Activated CD8-positive, alpha-beta memory T cell treated with anti-CD3 and anti-CD28 coated beads, Interleukin-2, amount 10 ng/mL, durations not matched to agents 7 days and 5 days (primary cell): ENCODE measurements at places on chromosomes 11 and 22.

DNA sequence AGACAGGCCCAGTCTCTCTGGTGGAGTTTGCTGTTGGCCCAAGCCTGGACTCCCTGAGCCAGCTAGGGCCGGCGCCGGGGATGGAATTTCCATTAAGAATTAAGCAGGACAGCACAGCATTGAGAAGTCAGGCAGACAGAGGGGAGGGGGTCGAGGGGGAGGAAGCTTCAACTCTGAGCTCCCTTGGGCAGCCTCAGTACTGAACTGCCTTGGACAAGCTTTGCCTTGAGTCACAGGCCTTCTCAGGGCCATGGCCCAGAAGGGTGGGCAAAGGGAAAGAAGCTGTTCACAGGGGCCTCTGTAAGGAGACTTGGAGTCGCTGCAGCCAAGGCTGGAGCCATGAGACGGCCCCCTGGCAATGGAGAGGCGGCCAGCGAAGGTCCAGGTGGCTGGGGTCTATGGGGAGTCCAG, 2.6 kb upstream of the INSC start:
- no peak for DNase-seq

- DNase-seq = no peak
Observed at GRCh38 chr11:37456746-37457145, 858.7 kb upstream of the RAG2 start.

- DNase-seq = no peak
Observed at GRCh38 chr11:113644605-113645004, 61.5 kb downstream of the TMPRSS5 start.

DNA sequence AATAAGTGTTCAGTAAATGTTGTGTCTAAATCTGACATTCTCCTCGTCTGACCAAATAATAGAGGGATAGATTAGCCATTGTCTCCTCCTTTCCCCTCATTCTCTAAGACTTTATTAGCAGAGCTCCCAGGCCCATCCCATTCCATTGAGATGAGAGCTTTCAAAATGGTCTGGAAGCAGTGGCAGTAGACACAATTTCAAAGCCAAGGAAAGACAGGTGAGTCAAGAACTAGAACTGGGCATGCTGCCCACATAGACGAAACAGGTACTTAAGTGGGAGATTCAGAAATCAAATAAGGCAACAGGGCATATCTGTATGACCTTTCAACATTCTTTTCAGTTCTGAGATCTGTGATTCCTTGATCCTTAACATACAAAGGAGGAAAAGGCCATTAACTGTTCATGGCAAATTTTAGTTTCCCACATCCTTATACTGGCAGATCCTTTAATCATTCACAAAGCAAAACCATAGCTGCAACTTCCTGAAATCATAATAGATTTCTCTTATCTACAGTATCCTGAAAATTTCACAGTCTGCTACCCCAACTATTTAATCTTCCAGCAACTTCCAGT, 96.6 kb upstream of the KCNA4 start:
- no peak for DNase-seq

- no peak for DNase-seq
Observed at GRCh38 chr11:84468235-84468634, 1158.9 kb downstream of the DLG2 start.

DNA sequence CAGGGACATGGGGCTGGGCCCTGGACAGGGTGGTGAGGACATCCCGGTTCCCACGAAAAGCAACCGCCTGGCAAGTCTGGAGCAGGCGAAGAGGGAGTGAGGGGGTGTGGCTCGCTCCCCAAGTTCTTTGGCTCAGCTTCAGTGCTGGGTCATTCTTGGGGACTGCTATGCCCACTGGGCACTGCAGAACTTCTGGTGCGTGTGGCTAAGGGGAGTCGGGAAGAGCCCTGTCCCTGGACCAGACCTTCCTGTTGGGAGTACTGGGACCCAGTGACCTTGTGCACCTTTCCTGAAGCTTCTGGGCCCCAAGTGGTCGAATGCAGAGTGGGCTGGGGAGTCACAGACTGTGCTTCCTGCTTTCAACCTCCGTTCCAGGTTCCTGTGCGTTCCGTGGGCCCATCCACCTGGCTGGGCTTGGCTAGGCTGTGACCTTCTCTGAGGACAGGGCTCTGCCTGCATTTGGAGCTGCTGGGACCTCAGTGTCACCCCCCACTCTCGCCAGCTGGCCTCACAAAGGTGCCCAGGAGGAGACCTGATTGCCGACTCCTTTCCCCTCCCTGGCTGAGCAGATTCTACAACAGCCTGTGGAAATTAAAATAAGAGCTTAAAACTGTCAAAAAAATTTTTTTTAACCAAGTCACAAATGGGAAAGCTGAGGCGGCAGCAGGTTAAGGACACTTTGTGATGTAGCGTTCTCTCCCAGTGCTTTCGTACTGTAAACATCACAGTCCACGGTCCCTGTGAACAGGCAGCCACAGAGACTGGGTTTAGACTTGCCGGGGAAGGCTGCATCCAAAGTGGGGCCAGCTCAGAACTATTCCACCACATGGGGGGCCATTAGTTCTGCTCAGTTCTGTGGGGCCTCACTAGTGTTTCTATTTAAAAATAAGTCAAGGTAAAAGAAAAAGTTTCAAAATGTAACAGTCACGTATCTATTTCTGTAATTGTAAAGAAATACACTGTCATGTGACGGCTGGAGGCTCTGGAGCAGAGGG, 63.8 kb upstream of the WNT7B start:
- DNase-seq = no peak

- no peak for DNase-seq
Observed at GRCh38 chr11:120632579-120632978, 121.0 kb downstream of the GRIK4 start.

DNA sequence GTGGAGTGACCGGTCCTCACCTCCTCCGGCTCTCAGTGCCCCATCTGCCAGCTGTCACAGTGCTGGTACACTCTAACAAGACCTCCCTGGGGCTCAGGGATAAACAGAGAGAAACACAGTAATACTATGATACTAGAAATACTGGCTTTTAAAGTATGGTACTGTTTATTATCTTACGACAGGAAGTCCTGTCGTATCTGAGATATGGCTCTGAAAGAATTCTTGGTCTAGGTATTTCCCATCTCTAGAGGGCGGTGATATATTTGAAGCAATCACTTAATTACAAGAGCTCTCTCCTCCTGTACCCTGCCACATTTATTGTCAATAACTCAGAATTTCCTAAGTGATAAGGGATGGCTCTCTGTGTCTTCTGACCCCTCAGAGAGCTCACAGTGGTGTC, 119.1 kb downstream of the RRM1 start:
- DNase-seq = no peak

- DNase-seq = no peak
Observed at GRCh38 chr11:33452836-33453624, 195.8 kb downstream of the HIPK3 start.

GRCh38 chr11:96456111-96456510, 66.3 kb downstream of the JRKL start:
- no peak for DNase-seq

- DNase-seq = no peak
Observed at GRCh38 chr11:1760351-1761109, 3.2 kb downstream of the CTSD start.

- no peak for DNase-seq
Observed at GRCh38 chr22:17012267-17012666, 4.2 kb upstream of the GAB4 start.

GRCh38 chr11:69934861-69935494, 115.8 kb upstream of the FGF3 start:
- no peak for DNase-seq

DNA sequence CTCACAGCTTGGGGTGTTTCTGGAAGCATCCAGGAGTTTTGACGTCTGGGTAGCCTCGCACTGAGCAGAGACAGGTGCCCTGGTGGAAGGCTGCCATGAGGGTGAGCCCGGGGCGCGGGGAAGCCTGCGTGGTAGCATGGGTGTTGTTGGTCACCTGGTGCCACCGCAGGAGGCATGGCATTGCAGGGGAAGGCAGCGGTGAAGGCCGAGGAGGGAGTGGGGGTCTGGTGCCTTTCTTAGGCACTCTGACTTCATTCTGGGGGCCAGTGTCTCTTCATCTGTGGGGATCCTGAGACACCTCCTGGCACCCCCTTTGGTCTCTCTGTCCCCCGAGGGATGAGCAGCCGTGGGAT, 271.2 kb downstream of the TBC1D22A start:
- DNase-seq = no peak

DNA sequence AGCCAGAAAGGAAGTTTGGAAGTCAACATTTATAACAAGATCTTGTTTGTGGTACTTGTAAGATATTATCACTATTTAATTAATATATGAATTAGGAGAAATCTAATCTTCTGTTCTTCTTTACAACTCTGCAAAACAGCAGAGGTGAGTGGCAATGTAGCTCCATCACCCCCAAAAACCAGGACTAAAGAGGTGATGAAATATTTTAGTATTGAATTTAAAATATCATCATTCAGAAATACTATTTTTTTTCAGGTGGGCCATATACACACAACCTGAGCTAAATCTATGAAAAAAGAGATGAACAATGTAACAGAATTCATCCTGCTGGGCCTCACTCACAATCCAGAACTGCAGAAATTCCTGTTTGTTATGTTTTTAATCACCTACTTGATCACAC, at the start of gene OR4C45:
OR4C45 (plus strand) TSS at position 301 of the 400 bp plus-strand sequence.
- no peak for DNase-seq

DNA sequence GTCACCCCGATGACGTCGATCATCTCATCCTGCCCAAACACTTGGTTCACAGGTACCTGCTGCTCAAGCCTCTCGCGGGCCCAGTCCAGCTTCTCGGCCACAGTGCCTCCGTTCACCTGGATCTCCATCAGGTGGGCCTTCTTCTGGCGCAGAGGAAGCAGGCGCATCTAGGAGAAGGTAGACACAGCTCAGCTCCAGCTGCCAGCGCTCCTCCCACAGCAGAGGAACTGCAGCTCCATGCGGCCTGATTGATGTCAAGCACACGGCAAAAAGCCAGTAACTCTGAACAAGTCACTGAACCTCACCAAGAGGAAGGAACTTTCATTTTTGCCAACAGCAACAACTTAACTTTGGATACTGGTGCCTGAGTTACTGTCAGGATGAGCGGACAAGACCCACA, 4.0 kb downstream of the RPL3 start:
- DNase-seq = no peak

DNA sequence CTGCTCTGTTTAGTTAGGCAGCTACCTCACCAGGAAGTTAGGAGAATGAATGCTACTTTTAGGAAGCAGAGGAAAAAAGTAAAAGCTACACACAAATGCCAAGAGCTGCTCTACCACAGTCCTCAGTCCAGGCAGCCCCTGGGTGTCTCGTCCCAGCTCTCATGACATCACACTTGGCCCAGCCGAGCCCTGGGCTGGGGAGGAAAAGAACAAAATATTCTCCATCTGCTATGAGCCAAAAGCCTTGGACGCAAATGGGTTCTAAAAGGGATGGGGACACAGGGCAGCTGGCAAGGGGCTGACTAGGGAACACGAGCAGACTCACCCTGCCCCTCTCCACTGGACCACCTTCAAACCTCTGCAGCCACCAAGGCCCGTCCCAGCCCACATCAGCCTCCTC, 26.1 kb downstream of the TMEM184B start:
- DNase-seq = no peak

DNA sequence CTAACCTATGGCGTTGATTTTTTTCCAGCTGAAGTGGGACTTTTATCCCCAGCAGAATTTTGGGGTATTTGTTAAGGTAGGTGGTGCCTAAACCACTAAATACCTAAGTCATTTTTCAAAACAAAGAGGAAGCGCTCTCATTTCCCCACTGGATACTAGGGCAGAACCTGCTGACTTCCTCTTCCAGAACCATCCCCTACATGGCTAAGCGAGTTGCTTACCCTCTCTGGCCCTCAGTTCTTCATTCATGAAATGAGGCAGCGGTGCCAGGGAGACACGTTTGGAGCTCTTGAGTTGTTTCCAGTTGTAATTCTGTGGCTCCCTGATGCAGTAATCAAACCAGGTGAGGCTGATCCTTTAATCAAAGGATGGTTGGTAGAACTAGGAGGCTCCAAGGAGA, 10.0 kb upstream of the MTMR3 start:
- DNase-seq = no peak

DNA sequence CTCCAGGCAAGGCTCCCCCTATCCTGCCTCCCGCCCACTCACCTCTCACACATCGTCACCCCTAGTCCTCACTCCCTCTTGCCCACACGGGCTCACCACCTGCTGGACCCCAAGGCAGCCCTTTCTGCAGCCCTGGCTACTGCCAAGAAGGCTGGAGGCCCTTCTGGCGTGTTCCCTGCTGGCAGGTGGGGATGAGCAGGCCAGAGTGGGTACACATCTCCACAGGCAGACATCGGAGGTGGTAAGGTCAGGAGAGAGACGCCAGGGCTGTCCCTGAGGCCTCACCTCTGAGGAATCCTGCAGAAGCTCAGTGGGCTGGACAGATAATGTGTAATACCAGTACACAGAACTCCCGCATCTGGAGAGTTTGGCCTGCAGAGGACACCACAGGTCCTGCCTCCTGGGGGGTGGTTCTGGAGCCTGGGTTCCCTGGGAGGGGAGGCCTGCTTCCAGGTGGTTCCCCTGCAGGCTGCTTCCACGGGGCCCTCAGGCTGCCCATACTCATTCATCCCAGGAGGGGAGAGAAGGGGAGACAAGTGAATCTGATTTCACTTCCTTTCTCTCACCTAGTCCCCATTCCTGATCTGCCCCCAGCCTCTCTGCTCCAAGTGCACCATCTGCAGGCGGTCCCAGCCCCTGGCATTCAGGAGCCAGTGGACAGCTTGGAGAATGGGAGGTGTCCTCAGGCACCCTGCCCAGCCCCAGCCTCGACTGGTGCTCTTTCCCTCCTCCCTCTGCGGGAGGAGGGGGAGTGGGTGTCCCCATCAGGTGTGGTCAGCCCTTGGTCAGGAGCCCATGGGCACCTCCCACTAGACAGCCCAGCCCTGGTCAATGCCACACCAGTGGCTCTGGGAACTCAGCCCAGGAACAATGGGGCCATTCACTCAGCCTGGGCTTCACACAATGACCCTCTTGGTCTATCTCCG, 6.1 kb upstream of the CHST1 start:
- no peak for DNase-seq

GRCh38 chr11:2300936-2301630, 635 bp downstream of the C11orf21 start:
- DNase-seq = peak; percentile 48

DNA sequence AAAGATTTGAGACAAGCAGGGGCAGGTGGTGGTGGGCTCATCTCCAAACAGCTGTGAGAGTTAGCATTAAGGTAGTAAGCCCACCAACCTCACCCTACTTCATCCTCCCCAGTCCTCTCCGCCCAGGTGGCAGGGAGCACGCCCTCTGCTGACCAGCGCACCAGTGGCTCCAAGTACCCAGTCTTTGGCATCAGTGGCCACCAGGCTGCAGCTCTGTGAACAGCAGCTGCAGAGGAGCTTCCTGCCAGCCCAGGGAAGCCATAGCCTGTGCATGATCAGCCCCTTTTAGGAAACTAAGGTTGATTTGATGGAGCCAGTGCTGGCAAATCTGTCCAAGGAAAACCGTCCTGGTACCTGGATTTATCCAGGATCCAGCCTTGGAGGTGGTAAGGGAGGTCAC, 21.7 kb downstream of the CAVIN3 start:
- peak; percentile 47 for DNase-seq

- no peak for DNase-seq
Observed at GRCh38 chr11:353179-353873, 16.0 kb upstream of the B4GALNT4 start.

DNA sequence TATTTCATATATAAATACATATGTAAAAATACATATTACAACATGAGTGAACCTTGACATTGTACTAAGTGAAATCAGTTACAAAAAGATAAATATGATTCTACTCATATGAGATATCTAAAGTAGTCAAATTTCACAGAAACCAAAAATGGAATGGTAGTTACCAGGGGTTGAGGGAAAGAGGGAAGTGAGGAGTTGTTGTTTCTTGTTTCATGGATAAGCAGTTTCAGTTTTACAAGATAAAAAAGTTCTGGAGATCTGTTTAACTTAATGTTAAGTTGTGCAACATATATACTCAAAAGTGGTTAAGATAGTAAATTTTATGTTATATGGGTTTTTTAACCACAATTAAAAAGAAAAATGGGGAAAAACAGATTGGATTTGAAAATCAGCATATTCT, 107.7 kb downstream of the ELP4 start:
- no peak for DNase-seq
